Posterior vena cava (tissue), 2 donors: ENCODE measurements at places on chromosomes 2 and 18.

DNA sequence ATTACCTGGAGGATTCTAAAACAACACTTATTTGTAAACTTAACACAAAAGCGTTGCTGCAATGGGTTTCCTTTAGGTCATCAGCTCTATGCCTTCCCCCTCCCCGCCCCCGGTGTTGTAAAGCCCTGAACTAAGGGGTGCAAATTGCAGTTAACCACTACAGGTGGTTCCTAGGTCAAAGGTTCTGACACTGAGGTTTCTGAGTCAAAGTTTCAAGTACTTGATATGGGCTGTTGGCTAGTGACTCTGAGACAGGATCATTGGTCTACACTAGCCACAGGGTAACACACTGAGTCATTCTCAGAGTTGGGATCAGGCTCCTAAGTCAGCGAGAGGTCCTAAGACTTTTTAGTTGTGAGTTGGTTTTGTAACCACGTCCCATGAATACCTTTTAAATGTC, 15.4 kb downstream of the IL1B start:
- DNase-seq: no peak

GRCh38 chr2:105882920-105883435, 138.3 kb downstream of the NCK2 start:
- DNase-seq: no peak

GRCh38 chr2:57490741-57491140, 555.9 kb upstream of the VRK2 start:
- no peak for DNase-seq

DNA sequence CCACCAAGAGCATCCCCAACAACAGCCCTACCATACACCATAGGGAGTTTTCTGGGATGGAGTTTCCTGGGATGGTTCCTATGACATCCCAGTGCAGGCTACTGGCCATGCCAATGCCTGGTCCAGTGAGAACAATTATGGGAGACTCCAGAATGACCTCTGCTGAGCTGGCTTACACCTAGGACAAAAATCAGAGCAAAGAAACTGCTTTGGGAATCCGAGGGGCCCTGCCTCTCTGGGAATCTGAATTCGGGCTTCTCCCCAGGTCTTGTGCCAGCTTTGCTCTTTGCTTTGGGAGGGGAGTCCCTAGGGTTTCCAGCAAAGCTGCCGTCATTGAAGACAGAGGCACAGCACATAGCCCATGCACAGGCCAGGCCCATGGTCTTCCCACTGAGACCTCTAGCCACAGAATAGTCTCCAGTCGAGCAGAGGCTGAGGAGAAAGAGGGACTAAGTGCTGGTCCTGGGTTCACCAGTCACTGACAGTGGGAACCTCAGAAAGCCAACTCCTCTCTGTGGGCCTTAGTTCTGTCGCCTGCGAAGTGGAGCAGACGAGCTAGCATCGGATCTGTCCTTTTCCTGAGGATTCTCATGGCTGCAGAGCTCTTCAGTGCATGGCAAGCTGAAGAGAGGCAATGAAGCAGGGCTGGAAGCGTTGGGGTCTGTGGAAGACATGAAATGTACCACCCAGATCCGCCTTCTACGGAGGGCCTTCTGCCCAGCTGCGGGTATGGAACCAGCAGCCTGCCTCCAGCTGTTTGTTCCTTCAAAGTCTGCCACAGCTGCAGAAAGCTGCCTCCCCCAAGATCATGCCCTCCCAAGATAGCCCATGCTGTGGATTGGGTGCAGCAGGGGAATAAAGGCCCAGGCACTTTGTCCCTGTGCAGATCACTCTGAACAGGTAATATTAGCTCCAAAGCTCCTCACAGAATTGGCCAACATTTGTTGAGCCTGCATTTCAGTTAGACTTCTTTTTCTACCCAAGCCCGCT, 11.2 kb upstream of the LBH start:
- DNase-seq: no peak

DNA sequence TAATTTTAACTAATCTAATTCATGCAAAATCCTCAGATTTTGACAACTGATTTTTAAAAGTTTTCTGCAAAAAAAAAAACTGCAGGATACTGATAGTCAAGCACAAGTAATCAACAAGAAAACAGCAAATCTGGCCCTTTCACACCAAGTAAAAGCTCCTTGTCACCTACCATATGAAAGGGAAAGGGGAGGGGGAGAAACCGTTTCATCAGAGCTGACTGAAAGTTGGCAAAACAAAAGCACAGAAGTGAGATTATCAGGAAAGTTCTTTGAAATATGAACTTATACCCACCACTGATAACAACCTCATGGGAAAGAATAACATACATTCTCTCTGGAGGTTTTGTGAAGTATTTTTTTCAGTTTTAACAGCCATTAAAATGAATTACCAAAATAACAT, 38.7 kb downstream of the ZNF521 start:
- DNase-seq: no peak

GRCh38 chr2:183597841-183598240, 473.6 kb downstream of the NUP35 start:
- DNase-seq: no peak
